ENCODE measurements at places on chromosomes 4 and X.

DNA sequence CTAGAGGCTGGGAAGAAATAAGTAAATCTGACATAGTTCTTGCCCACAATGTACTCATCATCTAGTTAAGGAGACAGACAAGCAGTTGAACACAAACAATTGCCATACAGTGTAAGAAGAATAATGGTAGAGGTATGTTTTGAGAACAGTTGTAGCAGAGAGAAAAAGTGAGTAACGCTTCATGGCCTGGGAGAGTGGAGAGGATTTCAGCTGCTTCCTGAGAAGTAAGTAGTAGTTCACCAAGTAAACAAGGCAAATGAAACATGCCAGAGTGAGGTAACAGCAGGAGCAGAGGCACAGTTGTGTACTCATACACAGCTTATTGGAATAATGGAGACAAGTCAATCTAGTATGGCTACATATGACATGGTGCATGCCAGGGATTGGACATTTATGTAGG lies 53.6 kb upstream of the RAP2C start:
- DNase-seq: no peak

GRCh38 chr4:98851806-98852205 lies 77.1 kb downstream of the EIF4E start:
- DNase-seq: peak; percentile 76

GRCh38 chr4:151799417-151800012 lies 38.7 kb upstream of the GATB start:
- DNase-seq: no peak

GRCh38 chr4:102675141-102675540 lies 85.6 kb downstream of the MANBA start:
- peak; percentile 87 for DNase-seq

DNA sequence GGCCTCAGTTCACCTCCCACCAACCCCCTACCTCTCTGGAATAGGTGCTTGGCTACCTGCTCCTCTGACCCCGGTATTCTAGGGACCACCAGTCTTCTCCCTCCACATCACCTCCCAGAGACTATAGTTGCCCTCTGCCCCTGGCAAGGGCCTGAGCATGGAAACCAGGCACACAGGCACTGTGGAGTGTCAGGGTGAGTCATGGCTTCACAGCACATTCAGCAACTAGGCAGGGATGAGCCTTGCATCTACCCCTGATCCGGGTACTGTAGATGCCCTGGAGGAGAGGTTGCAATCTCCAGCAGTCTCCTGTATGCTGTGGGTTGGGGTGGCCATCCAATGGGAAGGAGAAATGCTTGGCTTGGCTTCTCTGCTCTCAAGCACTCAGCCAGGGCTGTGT lies 472.7 kb downstream of the IDS start:
- no peak for DNase-seq

DNA sequence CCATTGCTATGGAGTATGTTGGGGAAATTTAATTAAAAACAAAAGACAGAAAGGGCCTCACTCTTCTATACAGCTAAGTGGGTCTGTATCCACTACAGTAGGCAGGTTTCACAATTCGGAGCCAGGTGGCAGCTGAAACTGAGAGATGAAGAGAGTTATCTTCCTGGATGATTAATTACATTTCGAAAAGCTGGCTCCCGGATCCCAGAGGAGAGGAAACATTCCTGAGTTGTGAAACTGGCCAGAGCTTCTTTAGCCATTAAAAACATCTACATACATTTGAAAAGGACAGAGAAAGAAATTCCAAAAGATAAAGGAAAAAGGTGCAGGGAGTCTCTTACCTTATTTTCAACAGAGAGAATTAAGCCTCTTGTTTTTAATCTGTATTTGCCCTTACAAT lies 15.5 kb upstream of the PDZD4 start:
- DNase-seq: peak; percentile 4

DNA sequence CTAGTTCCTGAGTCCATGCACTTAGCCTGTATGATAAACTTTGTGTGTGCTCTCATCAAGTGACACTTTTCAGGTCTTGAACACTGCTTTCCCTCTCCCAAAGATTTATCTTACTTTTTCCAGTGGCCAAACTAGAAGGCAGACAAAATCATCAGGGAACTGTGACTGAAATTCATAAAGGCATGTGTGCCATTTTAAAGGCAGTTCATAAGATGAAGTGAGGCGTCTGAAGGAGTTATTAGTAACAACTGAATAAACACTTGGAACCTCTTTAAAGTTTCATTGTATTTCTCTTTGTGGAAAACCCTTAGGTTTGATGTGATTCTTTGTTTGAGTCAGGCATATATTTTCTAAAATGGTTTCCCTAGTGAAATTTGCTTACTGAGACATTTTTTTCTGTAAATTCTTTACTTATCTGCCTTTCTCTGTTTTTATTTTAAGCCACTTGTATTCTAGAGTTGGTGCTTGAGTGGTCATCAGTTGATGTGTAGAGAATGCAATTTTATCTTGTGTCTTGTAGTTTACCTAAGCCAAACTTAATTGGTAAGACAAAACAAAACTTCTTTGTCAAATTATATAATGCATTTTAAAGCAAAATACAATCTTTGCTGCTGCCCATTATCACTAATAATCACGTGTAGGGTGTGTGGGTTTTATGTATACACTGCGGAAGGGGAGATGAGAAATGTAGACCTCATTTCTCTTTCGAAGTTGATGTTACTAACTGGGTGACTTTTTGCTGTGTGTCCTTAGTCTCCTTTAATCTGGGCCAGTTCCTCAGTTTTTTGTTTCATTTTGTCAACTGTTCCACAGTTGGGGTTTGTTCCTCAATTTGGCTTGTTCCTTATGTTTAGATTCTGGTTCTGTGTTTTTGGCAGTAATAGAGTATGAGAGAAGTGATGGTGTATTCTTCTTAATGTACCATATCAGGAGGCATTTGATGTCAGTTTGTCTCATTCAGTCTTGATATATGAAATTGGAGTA lies 56.8 kb downstream of the RBPJ start:
- DNase-seq: no peak

DNA sequence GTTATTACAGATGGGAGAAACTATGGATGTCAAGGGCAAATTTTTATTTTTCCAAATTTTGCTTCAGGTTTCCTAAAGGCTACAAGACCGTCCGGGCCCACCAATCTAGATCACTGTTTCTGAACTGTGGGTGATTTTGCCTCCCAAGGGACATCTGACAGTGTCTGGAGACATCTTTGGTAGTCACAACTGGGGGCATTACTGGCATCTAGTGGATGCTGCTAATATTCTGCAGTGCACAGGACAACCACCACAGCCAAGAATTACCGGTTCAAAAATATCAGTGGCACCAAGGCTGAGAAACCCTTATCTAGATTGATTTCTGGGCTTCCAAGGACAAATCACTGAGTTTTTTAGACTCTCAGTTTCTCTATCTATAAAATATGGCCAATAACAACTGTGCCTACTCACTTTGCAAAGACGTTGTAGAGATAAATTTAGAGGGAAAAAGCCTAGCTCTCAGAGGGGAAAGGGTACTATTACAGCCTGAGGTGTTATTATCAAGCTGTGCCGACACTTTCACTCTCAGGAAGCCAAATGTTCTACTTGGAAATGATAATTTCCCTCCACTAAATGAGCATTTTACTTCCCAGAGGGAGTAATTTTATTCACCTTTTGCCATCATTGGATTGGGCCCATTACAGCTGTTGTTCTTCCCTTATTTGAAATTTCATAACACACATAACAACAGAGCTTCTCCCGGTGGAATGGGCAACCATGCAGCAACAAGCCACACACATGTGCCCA lies 442.1 kb downstream of the CENPC start:
- no peak for DNase-seq

DNA sequence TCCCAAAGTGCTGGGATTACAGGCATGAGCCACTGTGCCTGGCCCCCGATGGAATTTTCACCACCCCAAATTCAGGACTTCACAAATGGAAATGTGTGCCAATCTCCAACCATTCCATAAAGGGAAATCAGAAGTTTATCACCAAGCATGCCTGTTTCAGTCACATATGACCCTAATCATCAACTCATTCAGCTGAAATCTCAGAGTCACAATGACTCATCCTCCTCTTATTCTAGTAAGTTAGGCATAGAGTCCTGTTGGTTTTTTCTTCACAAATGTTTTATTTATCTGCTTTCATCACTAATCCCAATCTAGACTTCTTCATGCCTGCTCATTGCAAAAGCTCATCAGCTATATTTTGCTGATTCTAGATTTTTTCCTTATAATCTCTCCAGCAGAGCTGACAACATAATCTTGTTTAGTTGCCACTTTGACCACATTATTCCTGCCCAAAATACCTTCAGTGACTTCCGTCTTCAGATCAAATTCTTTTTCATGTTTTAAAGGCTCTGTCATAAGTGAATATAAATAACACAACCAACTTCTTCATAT lies 83.3 kb downstream of the SLC7A11 start:
- DNase-seq: peak; percentile 87

DNA sequence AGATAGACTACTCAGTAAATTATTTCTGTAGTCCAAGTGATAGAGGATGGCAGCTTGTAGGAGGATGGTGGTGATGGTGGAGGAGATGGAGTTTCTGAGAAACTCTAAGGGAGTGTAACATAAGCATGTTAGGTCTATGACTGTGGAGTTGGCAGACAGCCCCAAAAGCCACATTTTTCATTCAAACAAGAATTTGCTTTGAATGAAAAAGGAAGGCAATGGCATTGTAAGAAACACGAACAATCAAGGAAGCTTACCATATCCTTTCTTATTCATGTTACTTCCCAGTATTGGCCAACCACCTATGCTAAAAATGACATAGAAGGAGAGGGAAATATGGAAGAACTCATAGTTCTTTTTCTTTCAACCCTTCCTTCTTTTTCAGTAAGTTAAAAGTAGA lies 18.7 kb upstream of the SEC24B start:
- DNase-seq: peak; percentile 32

DNA sequence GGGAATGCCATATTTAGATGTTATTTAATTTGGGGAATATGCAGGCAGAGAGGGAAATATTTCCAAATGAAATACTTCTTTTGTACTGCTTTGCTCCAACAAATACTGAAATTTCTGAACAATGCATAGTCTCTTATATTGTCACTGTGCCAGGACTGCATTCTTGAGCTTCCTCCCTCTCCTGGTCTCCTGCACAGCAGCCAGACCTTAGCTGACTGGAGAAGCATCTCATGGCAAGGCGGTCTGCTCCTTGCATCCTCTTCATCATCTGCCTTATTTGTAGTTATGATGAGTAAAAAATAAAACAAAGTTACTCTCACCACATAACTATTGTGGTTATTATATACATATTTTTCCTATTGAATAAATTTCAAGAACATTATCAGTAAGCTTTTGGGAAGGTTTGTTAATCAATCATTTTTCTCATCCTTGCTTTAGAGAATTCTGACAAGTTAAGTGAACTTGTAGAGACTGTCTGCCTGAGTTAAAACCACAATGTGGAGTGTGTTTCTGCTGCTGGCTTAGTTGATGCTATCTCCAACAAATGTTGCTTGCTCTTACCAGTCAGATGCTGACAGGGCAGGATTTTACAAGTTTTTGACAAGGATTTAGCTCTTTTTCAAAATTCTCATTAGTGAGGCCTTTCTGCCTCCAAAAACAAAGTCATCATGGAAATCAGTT lies 153.6 kb downstream of the SOWAHB start:
- peak; percentile 73 for DNase-seq

- no peak for DNase-seq
These were observed 222.8 kb downstream of the TRAM1L1 start for GRCh38 chr4:116862592-116862991.

DNA sequence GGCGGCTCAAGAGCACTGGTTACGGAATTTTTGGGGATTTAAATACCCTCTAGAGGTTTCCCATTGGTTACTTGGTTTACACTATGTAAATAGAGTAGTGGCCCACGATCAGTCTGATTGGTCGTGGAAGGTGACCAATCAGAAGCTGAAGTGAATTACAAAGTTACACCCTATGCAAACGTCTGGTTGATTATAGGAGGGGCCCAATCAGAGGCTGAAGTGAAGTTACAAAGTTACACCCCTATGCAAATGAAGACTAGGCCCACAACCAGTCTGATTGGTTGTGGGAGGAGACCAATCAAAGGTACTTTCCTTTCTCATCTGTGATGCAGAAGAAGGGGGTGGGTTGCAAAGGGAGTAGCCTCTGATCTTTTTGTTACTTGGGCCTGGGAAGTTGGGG lies 45.1 kb upstream of the HSD17B10 start:
- DNase-seq: peak; percentile 50
